ENCODE measurements at places on chromosomes 1 and 21.

- no peak for DNase-seq
Observed at GRCh38 chr1:231124746-231125145, 37.1 kb upstream of the TRIM67 start.

- DNase-seq: no peak
Observed at GRCh38 chr1:226656601-226657277, 82.3 kb downstream of the ITPKB start.

GRCh38 chr1:15384301-15384901, 25.3 kb upstream of the EFHD2 start:
- no peak for DNase-seq

- DNase-seq: no peak
Observed at GRCh38 chr21:34534522-34534921, 22.5 kb upstream of the KCNE1 start.

- DNase-seq: no peak
Observed at GRCh38 chr1:1781526-1781903, 3.2 kb upstream of the NADK start.

DNA sequence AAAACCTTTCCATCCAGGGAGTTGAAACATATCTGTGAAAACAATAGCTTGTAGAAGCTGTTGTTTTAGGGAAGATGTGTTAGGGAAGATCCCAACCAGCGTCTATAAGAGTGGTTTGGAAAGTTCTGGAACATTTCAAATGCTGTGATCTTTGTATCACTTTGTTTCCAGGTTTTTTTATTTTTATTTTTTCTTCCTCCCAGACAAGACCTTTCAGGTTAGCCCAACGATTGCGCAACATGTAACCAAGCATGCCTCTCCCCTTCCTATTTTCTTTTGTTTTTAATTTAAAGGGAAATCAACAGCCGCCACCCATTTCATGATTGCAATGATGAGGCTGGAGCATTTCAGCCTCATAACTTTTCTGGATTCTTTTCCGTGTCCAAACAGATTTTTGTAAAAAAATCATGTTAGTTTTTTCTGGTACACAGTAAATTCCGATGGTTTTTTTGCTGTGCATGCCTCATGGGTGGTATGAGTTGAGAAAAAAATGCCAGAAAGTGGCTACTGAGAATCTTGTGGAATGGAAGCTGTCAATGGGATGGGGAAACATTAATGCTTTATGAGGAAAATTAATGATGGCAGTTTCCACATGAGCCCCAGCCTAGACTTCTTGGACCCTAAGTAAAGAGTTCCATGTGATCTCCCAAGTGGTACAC, 109.3 kb downstream of the RUNX1 start:
- DNase-seq: no peak

GRCh38 chr1:183656355-183656754, 3.2 kb upstream of the APOBEC4 start:
- no peak for DNase-seq

DNA sequence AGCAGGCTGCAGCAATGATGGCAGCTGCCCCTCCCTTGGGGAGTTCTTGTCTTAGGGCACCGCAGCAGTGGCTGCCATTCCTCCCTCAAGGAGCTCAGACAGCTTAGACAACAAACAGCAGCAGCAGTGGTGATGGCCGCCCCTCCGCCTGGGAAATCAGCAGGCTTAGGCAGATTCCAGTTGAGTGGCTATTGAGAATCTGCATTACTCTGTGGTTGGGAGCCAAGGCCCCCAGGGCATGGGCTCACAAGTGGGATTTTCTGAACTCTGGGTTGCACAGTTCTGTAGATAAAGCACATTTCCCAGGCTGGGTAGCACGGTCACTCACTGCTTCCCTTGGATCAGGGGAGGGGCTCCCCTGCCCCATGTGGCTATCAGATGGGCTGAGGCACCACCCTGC, 1280.7 kb upstream of the TMPRSS15 start:
- no peak for DNase-seq

- DNase-seq: peak; percentile 1
Observed at GRCh38 chr1:94792473-94793295, 27.5 kb upstream of the SLC44A3 start.

- DNase-seq: peak; percentile 94
Observed at GRCh38 chr1:8004803-8005573, 21.1 kb downstream of the ERRFI1 start.

GRCh38 chr1:55329808-55330432, 114.8 kb upstream of the USP24 start:
- DNase-seq: no peak

- no peak for DNase-seq
Observed at GRCh38 chr1:5793516-5793915, 198.7 kb downstream of the NPHP4 start.

- no peak for DNase-seq
Observed at GRCh38 chr21:15801352-15801863, 71.6 kb downstream of the USP25 start.

GRCh38 chr1:46197560-46197963, 672 bp downstream of the POMGNT1 start:
- DNase-seq: no peak

- no peak for DNase-seq
Observed at GRCh38 chr1:145942871-145943270, 14.9 kb downstream of the LIX1L start.

GRCh38 chr21:29316029-29316742, 17.5 kb downstream of the BACH1 start:
- DNase-seq: no peak

- no peak for DNase-seq
Observed at GRCh38 chr1:75954586-75954985, 22.4 kb upstream of the ASB17 start.

- peak; percentile 33 for DNase-seq
Observed at GRCh38 chr1:93874025-93874651, 4.9 kb downstream of the DNTTIP2 start.

GRCh38 chr1:58880592-58880991, 96.7 kb upstream of the JUN start:
- no peak for DNase-seq

DNA sequence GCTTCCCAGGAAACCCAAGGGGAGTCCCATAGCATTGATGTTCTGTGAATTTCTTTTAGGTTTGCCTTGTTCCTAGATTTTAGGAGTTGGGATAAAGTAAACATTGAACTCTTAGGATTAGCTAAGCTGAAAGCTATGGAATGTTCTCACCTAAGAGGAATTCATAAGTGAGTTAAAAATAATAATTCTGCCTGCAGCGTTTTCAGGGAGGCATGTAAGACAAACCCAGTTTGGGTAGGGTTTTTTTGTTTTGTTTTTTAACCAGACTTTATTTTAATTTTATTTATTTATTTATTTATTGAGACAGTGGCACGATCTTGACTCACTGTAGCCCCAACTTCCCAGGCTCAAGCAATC, 28.9 kb upstream of the CD101 start:
- DNase-seq: no peak

DNA sequence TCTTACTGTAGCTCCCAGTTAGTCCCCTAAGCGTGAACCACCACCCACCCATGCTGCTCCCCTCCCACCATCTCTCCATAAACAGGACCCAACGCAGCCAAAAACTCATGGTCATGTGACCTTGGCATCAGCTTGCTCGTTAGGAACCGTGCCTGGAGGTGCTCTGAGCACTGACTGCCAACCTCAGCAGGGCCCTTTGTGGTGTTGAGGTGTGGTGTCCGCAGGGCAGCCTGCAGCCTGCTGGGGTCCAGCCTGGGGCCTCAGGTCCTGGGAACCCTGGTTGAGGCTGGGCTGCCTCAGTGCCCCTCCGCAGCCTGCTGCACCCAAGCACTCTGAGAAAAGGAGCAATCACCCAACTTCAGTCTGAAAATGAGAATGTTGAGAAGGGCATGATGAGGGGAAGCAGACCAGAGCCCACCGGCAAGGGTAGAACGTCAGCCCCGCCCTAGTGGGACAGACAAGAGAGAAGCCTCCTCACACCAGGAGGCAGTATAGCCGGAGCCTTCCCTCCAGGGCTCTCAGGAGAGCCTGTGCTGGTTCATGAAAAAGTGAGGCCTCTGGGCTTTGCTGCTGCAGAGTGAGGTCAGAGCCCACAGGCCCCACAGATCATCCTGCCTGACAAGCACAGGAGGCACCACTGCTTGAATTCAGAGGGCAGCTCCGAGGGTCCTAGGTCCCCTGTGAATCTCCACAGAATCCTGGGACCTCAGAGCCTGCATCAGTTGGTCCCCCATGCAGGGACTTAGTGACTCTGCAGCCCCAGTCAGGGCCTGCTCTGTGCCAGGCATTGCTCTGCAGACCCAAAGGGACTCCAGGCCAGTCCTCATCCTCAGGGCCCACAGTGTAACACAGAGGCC, 4.9 kb upstream of the COL6A2 start:
- no peak for DNase-seq

GRCh38 chr1:63859480-63860275, 85.9 kb downstream of the ROR1 start:
- no peak for DNase-seq

DNA sequence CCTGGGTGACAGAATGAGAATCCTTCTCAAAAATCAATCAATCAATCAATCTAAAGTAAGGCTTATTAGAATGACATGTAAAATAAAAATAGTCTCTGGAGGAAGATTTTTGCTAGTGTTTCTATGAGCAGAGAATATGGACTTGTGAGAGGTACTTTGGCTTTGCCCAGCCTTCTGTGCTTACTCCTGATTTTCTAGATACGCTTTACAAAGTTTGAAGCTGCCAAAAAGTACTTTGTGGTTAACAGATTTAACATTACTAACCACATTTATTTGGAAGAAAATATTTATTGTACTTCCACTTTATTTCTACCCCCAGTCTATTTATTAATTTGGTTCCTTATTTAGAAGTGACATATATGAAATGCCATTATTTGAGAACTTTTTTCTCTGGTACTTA, 41.0 kb downstream of the CEP350 start:
- no peak for DNase-seq

DNA sequence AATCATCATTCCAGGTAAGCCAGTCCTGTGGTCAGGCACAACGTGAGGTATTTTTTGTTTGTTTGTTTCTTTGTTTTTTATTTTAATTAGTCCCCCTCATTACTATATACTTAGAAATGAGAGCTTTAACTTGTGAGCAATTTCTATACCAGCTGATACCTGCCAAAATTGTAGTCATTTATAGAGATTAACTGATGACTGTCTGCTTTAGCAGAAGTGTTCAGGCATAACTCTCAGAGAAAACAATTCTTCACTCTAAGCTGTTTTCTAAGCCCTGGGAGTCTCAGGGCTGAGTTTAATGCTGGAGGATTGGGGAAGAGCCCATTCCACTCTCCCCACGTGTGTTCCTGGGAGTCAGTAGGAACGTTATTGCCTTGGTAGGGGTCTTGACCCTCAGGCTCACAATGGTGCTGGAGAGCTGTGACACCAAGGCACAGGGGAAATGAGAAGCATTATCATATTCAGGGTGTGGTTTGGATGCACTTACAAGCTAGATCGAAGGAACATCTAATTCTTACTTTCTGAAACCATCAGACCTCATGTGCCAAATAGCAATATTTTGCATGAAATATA, 168.2 kb downstream of the CLIC6 start:
- no peak for DNase-seq

- DNase-seq: no peak
Observed at GRCh38 chr1:83917959-83918358, 81.0 kb downstream of the TTLL7 start.

GRCh38 chr1:57550092-57550491, 126.2 kb upstream of the DAB1 start:
- no peak for DNase-seq

- DNase-seq: no peak
Observed at GRCh38 chr1:89167590-89168230, 8.1 kb downstream of the GBP7 start.

DNA sequence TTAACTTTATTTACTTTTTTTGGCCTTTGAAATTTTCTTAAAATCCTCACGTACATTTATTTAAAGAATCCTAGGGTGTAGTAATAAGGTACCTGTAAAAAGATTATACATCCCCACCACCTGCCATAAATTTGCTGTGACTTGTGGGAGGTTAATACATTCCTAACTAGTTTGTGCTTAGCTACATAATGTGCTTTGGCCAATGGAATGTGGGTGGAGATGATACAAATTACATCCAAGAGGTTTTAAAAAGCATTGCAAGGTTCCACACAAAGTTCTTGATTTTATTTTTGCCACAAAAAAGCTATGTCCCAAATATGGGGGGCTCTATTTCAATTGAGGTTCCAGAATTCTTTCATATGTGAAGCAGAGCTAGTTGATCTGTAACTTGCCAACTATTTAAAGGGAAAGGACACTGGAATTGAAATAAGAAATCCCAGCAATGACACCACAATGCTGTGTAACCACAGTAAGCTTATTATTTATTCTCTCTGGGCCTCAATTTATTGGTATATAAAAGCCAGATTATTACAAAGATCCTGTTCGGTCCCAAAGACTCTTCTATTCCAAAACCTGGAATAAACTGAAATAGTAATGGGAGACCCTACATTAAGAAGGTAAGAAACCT, 15.7 kb downstream of the ASPM start:
- no peak for DNase-seq

- no peak for DNase-seq
Observed at GRCh38 chr1:84356881-84357280, 41.4 kb upstream of the DNASE2B start.

DNA sequence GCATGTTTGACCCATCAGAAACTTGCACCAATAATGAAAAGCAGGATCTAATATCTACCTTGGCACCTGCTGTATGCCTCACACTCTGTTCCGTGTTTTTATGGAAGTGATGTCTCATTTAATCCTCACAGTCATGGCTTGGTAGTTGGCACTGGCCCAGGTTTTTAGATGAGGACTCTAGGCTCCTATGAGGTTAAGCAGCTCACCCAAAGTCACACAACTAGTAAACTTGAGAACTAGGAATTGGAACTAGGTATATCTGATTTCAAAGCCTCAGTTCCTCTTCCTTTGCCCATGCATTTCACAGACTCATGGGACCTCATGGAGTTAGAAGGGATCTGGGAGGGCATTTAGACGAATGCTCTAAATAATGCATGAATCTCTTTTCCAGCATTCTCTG, 21.3 kb upstream of the TARBP1 start:
- no peak for DNase-seq

DNA sequence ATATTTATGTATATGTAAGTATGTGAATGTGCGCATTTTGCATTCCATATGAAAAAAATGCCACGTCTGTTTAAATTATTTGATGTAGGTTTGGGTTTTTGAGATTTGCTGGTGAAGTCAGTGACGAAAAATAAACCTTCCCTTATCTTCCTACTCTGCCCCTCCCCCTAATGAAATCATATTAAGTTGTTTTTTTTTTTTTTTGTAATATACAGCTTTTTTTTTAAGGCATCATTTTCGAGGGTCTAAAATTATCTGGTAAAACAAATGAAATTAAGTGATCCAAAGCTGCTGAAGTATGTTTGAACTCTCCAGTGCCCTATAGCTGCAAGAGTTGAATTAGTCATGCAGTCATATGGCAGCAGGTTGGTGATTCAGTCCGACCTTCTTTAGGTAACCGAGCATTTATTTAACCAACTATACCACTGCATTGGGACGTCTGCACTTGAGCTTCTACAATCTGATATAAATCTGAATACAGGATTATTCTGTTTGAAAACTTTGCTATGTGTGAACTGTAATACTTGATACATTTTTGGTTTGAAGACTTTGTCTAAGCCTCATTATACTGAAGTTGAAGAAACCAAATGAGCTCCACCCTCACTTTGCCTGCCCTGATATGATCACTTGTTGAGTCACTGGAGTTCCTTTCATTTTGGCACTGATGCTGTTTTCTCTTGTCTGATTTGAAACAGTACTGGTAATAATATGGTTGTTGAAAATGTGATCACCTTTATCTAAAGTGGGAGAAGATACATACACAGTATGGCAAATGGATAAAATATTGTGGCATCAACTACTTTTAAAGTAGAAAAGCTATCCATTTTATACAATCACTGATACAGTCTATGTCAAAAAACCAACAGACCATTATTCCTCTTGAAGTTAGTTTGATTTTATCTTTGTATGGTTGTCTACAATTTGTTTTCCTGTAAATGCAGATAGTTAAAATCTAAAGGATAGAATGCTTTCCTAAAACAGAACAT, 11.7 kb downstream of the PDIK1L start:
- DNase-seq: no peak

- no peak for DNase-seq
Observed at GRCh38 chr1:234069760-234070159, 165.3 kb downstream of the SLC35F3 start.

Data from NCI-H460 (cell line).